ENCODE measurements at places on chromosomes 11 and 22.

GRCh38 chr11:17291710-17292109 lies 15.2 kb downstream of the NUCB2 start:
- no peak for DNase-seq

DNA sequence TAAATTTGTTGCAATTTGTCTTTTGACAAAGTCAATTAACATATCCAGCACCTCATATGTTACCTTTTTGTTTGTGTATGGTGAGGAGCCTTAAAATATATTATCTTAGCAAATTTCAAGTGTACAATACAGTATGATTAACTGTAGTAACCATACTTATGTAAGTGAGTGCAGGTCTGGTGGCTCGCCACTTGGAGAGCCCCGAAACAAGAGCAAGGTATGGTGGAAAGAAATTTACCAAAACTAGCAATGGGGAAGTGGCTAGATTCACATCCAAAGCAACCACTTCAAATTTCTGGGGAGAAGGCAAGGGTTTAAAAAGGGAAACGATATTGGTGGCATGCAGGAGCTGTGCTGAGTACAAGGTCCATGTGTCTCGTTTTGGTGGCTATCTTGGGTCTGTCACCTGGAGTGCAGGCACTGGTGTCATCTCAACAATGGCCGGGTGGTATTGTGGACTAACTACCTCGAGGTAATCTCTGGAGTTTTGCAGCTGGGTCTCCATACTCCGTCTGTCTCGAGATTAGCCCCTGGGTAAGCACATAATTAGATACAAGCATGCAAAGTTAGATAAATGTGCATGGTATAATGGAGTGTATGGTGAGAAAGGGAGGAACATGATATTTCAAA lies 8.2 kb upstream of the FNBP4 start:
- DNase-seq: no peak

- DNase-seq: no peak
These were observed 16.1 kb downstream of the MICALL1 start for GRCh38 chr22:37922191-37922590.

DNA sequence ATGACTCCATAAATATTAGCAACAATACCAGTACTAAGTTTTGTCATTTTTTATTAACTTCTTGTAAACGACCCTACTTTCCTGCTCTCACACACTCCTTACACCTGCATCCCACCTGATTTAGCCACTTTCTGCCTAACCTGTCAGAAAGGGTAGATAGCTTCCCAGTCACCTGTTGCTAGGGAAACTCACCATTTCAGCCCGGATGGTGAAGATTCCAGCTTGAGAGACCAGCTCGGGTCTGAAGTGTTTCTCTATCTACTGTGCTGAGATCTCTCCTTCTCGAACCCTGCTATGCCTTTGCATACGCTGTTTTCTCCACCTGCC lies at the start of gene PARVG:
Gene PARVG, plus strand, starts transcription at position 220 of the 327 bp plus-strand sequence. CDS start 2,405 bp downstream, outside the sequence.
- DNase-seq: peak; percentile 38

- DNase-seq: no peak
These were observed 1.3 kb downstream of the PLEKHA7 start for GRCh38 chr11:17012712-17013547.

GRCh38 chr22:29427176-29427760 lies 11.1 kb upstream of the RFPL1 start:
- no peak for DNase-seq

- no peak for DNase-seq
These were observed 250.3 kb downstream of the BRD1 start for GRCh38 chr22:49577168-49578060.

DNA sequence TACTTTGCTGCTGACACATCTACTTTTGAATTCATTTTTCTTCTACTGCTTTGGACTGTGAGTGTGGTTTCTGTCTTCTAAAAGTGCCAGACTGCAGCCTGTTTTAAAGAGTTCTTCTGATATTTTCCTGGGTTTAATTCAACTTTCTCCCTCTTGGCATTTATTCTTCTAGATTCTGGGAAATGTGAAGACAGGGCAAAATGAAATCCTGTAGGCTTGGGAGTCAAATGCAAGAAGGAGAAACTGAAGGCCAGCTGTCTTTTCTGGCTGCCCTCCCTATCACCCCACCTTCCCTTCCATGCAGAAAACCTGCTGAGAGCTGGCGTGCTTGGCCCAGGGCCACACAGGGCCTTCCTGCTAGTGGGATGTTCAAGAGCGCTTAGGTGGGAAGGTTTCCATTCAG lies 7.6 kb downstream of the ZNF70 start:
- no peak for DNase-seq

DNA sequence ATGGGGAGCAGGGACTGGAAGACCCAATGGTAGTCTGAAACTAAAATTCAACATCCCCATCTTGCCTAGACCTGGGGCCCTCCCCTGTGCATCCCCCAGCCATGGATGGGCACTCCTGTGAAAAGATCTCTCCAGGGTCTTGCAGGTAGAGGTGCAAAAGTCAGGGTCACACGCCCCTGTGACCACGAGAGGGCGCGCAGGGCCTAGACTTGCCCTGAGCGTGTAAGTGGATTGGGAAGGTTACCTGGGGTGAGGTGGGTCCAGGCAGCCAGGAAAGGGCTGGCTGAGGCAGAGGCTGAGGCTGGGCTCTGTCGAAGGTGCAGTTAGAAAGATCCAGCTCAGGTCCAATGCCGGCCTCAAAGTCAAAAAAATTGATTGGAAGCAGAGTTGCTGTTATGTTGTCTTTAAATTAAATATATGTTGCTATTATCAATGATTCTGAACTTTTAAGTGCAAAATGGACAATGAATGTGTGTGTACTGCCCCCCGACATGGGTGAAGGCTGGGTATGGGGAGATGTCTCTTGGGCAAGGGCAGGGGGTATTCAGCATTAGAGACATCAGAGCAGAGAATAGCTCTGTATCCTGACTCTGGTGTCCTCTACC lies 4.8 kb upstream of the POU2F3 start:
- DNase-seq: peak; percentile 19

DNA sequence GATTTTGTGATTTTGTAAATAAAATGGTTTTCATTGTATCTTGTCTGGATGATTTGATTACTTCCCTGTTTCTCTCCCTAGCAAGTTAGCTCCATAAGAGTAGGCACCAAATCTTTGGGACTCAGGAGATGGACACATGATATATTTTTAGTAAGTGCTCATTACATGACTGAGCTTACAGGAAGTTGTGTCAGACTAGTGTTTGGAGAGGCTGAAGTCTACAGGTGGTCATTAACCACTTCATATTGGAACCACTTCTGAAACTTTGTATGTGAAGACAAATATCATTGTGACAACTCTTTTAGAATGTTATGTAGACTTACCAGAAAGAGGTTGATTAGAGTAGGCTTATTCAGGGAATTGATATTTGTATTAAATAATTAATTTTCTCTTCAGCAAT lies 19.1 kb downstream of the ARHGAP42 start:
- no peak for DNase-seq

- peak; percentile 89 for DNase-seq
These were observed 14.0 kb downstream of the RAC2 start for GRCh38 chr22:37229805-37230672.

DNA sequence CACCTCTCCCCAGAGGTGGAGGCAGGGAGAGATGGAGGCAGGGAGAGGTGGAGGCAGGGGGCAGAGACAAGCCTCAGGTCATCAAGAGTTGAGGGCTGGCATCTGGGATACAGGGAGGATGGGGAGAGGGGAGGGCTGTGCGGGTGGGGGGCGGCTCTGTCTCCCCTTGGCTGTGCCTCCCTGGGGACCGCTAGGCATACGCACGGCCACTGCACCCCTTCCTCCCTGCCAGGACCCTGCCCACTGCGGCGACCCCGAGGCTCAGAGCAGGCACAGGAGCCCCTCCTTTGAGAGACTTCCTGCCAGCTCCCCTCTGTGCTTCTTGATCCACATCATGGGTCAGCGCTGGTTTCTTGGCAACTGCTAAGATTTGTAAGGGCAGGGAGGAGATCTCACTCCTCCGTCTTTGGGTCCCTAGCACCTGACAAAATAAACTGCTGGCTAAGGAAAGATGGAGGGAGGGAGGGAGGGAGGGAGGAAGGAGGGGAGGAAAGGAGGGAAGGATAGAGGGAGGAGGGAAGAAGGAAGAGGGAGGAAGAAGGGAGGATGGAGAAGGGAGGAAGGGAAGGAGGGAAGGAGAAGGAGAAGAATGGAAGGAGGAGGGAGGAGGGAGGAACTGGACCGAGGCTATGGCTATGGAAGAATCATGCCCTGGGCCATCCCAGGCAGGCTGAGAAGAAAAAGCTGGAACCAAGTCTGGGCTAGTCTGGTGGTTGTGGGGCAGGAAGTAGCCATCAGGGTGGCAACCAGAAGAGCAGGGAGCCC lies 18.5 kb downstream of the PRR33 start:
- no peak for DNase-seq

DNA sequence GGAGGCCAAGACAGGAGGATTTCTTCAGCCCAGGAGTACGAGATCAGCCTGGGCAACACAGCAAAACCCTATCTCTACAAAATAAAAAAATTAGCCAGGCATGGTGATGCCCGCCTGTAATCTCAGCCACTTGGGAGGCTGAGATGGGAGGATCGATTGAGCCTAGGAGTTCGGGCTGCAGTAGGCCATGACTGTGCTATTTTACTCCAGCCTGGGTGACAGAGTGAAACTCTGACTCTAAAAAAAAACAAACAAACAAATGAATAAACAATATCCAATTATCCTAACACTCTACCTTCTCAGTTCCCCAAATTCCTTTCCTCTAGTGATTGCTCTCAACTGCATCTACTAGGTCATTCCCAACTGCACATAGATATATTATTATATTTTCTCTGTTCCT lies 5.4 kb downstream of the NUP160 start:
- DNase-seq: no peak

DNA sequence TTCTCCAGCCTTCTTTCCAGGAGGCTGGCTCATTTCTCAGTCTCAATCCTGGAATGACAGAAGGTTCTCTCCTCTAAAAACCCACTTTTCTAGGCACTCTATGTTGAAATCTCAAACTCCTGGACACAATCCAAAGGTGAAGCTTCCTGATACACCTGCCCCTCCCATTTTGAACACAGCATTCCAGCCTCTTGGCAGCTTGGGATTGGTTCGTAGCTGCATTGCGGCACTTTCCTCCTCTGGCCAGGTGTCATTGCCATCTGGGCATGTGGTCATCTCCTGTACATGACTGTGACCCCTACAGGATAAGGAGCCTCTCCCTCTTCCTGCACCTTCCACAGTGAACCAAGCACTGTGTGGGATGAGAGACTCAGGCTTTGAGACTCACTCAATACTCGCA lies 230.2 kb upstream of the B3GAT1 start:
- no peak for DNase-seq

- DNase-seq: no peak
These were observed 73.4 kb downstream of the DEUP1 start for GRCh38 chr11:93403930-93404329.

GRCh38 chr11:40286137-40286536 lies 1173.3 kb downstream of the LRRC4C start:
- DNase-seq: no peak

DNA sequence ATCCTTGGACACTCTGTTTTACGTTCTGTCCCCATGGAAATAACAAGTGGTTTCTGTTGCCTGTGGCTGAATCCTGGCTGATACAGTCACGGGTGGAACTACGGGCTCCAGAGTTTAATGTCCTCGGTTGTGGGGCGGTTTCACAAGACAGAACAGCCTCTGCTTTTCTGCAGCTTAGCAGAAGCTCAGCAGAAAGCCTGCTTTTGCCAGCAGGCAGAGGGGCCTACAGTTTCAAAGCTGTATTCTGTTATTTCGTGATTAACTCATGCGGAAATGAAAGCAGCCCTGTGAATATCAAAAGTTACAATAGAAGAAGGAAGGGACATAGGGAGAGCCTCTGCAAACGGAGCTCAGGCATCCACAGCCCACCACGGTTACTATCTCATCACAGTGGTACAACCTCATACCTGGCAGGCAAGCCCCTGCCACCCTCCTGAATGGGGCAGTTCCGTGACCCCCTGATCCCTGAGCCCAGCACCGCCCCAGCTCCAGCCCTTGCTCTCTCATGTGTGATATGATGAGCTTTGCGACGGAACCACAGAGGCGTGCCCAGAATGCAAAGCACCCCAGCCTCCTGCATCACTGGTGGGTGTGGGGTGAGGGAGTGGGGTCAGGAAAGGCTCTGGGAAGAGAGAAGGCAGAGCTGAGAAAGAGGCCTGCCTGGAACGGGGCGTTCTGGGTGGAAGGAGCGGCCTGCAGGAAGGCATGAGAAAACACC lies 360.6 kb downstream of the BRD1 start:
- no peak for DNase-seq
